Esophagus muscularis mucosa (tissue), 4 donors: ENCODE measurements at places on chromosomes 1 and 21. TPM values are rescaled to one million over a fixed set of nuclear protein-coding genes. Genes with fewer than 3 reads are reported as not detected.

The CYP4B1 gene
- 98.8 TPM for total RNA-seq

The CD1B gene
- total RNA-seq, result not detected

The MPL gene
- not detected for total RNA-seq

The PTAFR gene
- total RNA-seq, result 8.1 TPM

The CDKN2C gene
- 23.0 TPM for total RNA-seq

The INSRR gene
- not detected for total RNA-seq

The PLA2G2D gene
- total RNA-seq, result not detected

The OR10J1 gene
- total RNA-seq, result not detected

The FCRL1 gene
- total RNA-seq, result not detected

The EEIG2 gene
- total RNA-seq, result 13.6 TPM

The UBL4B gene
- not detected for total RNA-seq

The RPS6KA1 gene
- 16.7 TPM for total RNA-seq

The C1orf56 gene
- total RNA-seq, result 8.2 TPM

The NBPF6 gene
- total RNA-seq, result not detected

The JTB gene
- total RNA-seq, result 202 TPM

The SZRD1 gene
- total RNA-seq, result 70.2 TPM

The OPRD1 gene
- total RNA-seq, result 0.17 TPM

The VSIG8 gene
- not detected for total RNA-seq

The ZBTB21 gene
- total RNA-seq, result 8.7 TPM

The C1orf141 gene
- not detected for total RNA-seq

The HNRNPR gene
- total RNA-seq, result 63.2 TPM

The KRTAP12-2 gene
- not detected for total RNA-seq

The KIAA0040 gene
- 109 TPM for total RNA-seq

The SLAMF9 gene
- not detected for total RNA-seq

The CFHR3 gene
- not detected for total RNA-seq

The SDC3 gene
- total RNA-seq, result 101 TPM

The RCAN1 gene
- 58.8 TPM for total RNA-seq

The CRTC2 gene
- 14.7 TPM for total RNA-seq

The CBR1 gene
- total RNA-seq, result 111 TPM

The DISP1 gene
- 10.0 TPM for total RNA-seq

The CD84 gene
- total RNA-seq, result 3.7 TPM

The LENEP gene
- not detected for total RNA-seq

The NEK2 gene
- not detected for total RNA-seq

The DENND2D gene
- 4.0 TPM for total RNA-seq

The KCNE1 gene
- 2.9 TPM for total RNA-seq

The CFHR1 gene
- total RNA-seq, result 0.39 TPM

The FCGR1A gene
- 3.4 TPM for total RNA-seq

The PRDM16 gene
- total RNA-seq, result 2.8 TPM

The ILF2 gene
- 102 TPM for total RNA-seq

The CRYAA gene
- total RNA-seq, result not detected

The GBP3 gene
- 17.0 TPM for total RNA-seq

The DNAI4 gene
- total RNA-seq, result 6.2 TPM

The SYTL1 gene
- 0.29 TPM for total RNA-seq

The LIN28A gene
- total RNA-seq, result not detected

The BNIPL gene
- total RNA-seq, result under 0.01 TPM

The RER1 gene
- total RNA-seq, result 58.3 TPM

The RPAP2 gene
- total RNA-seq, result 8.9 TPM

The TTLL10 gene
- not detected for total RNA-seq

The TRMT13 gene
- 10.6 TPM for total RNA-seq

The RBBP4 gene
- total RNA-seq, result 98.8 TPM

The ANKRD35 gene
- 6.4 TPM for total RNA-seq

The ILDR2 gene
- total RNA-seq, result 13.7 TPM

The OR10Z1 gene
- total RNA-seq, result not detected

The TIAM1 gene
- 5.4 TPM for total RNA-seq

The GUCA2B gene
- total RNA-seq, result not detected

The SH2D2A gene
- total RNA-seq, result 2.7 TPM

The ETV3L gene
- not detected for total RNA-seq

The SPATA45 gene
- not detected for total RNA-seq
